Stimulated activated CD4-positive, alpha-beta T cell treated with anti-CD3 and anti-CD28 coated beads, Interleukin-15, amount 100 ng/mL, for 48 hours (primary cell): ENCODE measurements at places on chromosomes 11 and 22.

- no peak for DNase-seq
These were observed 76.3 kb upstream of the TP53AIP1 start for GRCh38 chr11:129018991-129019390.

DNA sequence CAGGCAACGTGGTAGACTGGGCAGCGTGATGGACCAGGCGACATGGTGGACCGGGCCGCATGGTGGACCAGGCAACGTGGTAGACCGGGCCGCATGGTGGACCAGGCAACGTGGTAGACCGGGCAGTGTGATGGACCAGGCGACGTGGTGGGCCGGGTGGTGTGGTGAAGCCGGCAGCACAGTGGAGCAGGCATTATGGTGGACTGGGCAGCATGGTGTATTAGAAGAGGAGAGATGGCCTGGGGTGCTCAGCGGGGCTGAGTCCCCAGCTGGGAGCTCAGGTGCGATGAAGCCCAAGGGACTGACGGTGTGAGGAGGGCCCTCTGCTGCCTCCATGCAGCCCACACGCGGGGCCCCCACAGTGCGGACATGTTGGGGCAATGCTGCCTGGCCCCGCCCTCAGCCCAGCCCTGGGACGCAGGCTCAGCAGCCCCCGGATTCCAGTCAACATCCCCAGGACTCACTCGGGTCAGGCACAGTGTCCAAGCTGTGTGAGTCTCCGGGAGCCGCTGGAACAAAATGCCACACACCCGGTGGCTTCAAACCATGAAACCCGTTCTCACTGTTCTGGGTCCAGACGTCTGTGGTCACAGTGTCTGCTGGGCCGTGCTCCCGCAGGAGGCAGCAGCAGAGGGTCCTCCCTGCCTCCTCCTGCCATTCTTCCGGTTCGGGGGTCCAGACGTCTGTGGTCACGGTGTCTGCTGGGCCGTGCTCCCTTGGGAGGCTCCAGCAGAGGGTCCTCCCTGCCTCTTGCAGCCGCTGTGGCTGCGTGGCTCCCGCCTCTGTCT is 1084.9 kb downstream of the BRD1 start:
- no peak for DNase-seq

- no peak for DNase-seq
These were observed 44.9 kb downstream of the WNT11 start for GRCh38 chr11:76161261-76161961.

GRCh38 chr11:33500332-33500731 is 200.3 kb downstream of the C11orf91 start:
- DNase-seq: no peak

GRCh38 chr11:112339566-112339965 is 78.9 kb upstream of the PLET1 start:
- no peak for DNase-seq

DNA sequence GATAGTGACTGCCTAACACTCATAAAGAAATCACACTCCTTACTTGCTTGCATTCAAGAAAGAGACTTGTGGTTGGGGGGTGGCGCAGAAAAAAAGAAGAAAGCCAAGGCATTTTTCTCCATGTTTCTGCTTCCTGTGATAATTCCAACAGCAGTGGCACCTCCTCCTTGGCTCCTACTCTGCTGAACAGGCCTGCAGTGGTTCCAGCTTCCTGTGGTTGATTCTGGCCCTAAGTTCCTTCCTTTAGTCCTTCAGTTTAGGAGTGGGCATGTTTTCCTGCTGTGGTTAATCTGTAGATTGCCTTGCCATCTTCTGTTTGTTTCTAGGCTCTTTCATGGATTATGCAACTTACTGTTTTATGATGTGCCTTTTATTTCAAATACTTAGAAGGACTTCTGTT is 940.4 kb downstream of the DLG2 start:
- DNase-seq: no peak

- no peak for DNase-seq
These were observed 11.7 kb downstream of the GUCD1 start for GRCh38 chr22:24543185-24543601.

DNA sequence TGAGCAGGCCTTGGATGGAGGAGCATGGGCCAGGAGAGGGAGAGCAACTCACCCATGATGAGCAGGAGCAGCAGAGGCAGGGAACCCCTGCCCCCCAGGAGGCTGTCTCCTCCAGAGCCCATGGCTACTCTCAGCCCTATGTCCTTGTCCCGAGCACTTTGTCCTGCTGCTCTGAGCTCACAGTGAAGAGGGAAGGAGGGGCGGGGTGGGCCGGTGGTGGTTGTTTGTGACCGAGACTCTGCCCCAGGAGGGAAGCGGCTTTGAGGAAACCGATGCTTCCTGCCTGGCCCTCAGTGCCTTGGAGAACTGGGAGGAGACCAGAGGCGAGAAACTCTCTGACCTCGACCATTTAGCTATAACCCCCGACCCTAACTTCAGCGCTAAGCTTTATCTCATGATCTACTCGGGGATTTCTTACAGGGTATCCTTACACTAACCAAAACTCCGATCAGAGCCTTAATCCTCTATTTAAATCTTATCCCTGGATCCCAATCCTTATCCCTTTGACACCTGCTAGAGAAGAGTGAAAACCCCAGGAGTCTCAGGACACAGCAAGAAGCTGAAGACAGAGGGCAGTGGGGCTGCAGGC is at the start of gene ROBO4:
ROBO4 (minus strand) TSS at position 192 of the 589 bp plus-strand sequence; CDS start at position 122, 70 bp downstream.
- no peak for DNase-seq

DNA sequence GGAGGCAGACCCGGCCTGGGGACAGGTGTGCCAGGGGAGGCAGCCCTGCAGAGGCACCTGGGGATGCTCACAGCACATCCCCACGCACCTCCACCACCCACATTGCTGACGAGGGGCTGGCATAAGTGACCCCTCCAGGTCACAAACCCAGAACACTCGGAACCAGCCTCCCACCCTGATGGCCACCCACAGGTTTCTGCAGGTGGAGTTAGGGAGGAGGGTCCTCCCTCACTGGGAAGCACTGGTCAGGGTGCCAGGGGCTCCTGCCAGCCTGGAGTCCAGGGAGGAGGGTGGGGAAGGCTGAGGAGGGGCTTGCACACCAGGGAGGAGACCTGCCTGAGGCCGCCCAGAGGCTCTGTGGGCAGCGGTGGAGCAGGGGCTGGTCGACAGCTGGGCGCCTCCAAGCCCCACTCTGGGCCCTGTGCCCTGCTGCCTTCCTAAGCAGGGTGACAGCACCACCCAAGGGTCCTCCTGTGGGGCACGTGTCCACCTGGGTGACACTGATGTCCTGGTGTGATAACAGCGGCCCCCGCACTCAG is 51.0 kb upstream of the CARS1 start:
- DNase-seq: no peak
